ENCODE measurements at places on chromosomes 4 and X. TPM values are rescaled to one million over a fixed set of nuclear protein-coding genes. Genes with fewer than 3 reads are reported as not detected.

DNA sequence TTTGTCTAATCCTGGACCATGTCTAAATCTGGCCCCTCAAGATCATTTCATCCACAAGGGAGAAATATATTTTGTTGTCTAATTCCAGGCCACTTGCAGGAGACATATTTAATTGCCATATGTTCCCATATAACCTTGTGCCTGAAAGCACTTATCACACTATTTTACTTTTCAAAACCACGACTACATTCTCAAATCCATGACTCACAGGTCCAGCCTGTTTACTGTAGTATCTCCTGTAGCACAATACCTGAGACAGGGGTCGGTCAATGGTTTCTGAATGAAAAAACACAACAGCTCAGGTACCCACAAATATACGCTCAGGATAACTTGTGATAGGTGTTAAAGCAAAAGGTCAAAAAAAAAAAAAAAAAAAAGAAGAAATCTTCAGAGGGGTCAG, 60.9 kb downstream of the SEC24D start:
- DNase-seq, result no peak

DNA sequence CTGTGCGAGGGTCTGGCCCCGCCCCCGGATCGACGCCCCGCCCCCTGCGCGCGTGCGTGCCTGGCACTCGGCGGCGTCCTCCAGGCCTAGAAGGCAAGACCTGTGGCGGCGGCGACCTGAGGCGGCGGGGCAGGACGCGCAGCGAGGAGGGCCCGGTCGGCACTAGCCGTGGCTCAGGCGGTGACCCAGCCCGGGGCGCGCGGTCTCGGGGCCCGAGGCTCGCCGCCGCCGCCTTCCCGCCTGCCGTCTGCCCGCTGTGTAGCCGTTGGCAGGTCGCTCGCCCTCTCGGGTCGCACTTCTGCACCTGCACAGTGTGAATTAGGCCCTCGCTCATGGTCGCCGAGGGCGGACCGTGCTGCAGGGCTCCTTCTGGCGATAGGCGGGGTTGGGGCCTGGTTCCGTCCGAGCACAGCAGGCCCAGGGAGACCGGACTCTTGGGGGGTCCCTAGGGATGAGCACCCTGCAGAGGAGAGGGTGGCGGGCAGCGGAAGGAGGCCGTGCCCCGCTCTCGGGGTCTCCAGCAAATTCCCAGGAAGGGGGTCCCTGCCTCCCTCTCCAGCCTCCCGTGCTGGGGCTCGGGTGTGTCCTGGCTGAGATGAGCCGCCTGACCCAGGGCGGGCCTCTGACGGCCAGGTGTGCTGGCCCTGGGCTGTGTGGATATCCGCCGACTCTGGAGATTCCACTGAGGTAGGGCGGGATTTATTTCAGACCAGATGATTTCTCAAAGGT, 557 bp upstream of the FAM53A start:
- DNase-seq, result no peak

DNA sequence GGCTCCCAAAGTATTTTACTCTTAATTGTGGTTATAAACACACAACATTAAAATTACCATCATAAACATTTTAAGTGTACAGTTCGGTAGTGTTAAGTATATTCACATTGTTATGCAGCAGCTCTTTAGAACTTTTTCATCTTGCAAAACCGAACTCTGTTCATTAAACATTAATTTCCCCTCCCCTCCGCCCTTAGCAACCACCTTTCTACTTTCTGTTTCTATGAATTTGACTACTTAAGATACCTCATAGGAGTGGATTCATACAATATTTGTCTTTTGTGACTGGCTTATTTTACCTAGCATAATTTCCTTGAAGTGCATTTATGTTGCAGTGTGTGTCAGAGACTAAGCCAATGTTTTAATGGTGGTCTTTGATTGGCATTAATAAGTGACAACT, 32.6 kb downstream of the IL13RA1 start:
- no peak for DNase-seq

The GATA1 gene
- total RNA-seq, result not detected

The SRPX2 gene
- not detected for total RNA-seq

- DNase-seq, result no peak
Measured at GRCh38 chr4:42673082-42673425, 16.1 kb upstream of the ATP8A1 start.

Data from Karpas-422 (cell line).